Activated CD8-positive, alpha-beta memory T cell treated with anti-CD3 and anti-CD28 coated beads, Interleukin-2, amount 10 ng/mL, durations not matched to agents 7 days and 5 days (primary cell): ENCODE measurements at places on chromosomes 4 and X.

GRCh38 chrX:147693511-147693910 is 218.2 kb upstream of the FMR1 start:
- no peak for DNase-seq

- no peak for DNase-seq
Observed at GRCh38 chr4:1460967-1461868, 55.0 kb upstream of the NKX1-1 start.

- DNase-seq: peak; percentile 61
Observed at GRCh38 chr4:56821381-56822243, at the start of gene SPINK2. TSS of gene SPINK2 (minus strand) at chr4:56821701. CDS start at chr4:56821662, 39 bp downstream.

DNA sequence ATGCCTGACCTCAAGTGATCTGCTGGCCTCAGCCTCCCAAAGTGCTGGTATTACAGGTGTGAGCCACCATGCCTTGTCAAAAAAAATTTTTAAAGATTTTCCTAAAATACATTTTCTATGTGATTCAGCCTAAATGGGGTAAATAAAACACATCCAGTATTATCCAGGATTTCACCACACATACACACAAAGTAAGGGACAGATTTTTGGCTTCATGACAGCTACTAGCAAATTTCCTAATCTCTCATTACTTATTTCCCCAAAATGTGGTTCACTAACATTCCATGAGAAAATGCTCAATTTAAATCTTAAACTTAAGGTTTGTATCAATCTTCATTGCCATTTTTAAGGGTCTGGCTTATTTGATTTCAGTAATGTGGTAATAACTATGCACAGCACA is 348.5 kb upstream of the INTU start:
- DNase-seq: no peak

DNA sequence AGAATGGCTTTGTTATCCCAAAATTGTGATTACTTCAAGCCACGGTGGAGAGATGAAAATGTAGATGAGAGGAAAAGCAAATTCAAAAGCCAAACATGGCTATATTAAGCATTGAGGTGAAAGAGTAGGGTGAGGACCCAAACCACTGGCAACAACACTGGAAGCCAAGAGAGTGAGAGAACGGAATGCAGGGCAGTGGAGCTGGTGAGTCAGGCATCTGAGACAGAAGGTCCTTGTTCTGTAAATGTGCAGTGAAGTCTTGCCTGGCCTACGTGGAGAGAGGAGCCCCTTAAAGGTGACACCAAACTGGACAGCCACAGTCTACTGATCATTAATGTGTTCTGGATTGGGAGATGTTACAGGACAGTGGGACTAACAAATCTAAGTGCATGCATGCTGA is 22.8 kb upstream of the SEC24B start:
- no peak for DNase-seq

GRCh38 chr4:113325876-113326615 is 276.6 kb downstream of the ANK2 start:
- DNase-seq: no peak

DNA sequence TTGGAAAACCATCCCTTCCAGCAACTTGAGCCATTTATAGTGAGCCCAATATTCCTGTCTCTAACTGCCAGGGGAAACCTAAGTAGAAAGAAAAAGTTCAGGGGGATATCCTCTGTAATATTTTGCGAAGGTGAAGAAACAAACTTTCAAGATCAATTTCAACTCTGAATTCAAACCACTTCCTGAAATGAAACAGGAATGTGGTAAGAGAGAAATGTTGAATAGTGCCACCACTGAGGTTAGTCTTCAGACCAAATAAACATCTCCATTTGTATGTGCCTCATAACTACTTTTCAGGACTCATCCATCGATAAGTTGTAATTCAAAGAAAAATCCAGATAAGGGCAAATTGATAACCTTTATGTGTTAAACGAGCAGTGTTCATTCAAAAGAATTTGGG is 128.7 kb downstream of the GABRB1 start:
- DNase-seq: no peak

DNA sequence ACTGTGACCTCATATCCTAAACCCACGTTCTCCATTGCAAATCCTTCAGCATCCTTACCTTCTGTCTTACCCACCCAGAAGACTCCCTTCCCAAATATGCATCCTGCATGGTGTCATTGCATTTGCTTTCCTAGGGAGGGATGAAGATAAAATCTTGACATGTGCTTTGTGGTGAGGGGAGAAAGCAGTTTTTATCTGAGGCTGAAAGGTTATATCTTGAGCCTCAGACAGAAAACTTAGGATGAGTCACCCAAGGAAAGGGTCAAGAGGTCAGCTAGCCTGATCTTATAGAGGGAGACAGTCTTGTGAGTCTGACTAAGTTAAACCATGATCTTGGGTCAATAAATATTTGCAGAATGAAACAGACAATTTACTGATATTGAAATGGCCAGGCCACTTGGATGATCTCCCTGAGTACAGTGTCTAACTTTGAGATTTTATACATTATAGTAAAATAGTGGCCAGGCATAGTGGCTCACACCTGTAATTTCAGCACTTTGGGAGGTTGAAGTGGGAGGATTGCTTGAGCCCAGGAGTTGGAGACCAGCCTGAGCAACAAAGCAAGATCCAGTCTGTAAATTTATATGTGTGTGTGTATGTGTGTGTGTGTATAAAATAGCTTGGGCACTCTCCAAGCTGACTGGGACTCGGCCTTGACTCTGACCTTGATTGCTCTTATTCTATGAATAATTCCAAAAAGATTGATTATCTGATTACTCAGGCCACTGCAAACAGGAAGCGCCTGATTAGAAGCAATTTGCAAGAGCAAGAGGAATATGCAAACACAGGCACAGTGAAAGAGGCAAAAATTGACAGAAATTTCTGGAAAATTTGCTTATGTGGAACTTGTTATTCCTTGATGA is 15.4 kb upstream of the FAM9C start:
- no peak for DNase-seq

- peak; percentile 8 for DNase-seq
Observed at GRCh38 chr4:6480534-6481088, 8.2 kb upstream of the PPP2R2C start.

DNA sequence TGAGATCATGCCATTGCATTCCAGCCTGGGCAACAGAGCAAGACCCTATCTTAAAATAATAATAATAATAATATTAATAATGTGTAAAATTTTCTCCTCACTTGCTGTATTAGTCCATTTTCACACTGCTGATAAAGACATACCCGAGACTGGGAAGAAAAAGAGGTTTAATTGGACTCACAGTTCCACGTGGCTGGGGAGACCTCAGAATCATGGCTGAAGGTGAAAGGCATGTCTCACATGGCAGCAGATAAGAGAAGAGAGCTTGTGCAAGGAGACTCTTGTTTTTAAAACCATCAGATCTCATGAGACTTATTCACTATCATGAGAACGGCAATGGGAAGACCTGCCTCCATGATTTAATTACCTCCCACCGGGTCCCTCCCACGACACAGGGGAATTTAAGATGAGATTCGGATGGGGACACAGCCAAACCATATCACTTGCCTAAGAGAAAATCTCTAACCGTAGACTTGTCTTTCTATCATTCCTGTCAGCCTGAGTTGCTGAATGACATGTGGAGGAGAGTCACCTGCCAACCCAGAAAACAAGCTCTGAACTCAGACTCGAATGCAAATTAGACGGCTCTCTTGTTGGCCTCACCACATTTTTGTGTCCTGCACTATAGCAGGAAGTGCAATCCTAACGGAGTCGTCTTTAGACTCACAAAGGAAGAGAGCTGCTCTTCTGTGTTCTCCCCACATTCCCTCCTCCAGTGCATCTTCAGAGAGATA is 51.9 kb upstream of the DCTD start:
- no peak for DNase-seq

GRCh38 chrX:124348885-124349453 is 2.6 kb downstream of the SH2D1A start:
- DNase-seq: no peak

- no peak for DNase-seq
Observed at GRCh38 chr4:6732441-6733357, 16.7 kb downstream of the BLOC1S4 start.

DNA sequence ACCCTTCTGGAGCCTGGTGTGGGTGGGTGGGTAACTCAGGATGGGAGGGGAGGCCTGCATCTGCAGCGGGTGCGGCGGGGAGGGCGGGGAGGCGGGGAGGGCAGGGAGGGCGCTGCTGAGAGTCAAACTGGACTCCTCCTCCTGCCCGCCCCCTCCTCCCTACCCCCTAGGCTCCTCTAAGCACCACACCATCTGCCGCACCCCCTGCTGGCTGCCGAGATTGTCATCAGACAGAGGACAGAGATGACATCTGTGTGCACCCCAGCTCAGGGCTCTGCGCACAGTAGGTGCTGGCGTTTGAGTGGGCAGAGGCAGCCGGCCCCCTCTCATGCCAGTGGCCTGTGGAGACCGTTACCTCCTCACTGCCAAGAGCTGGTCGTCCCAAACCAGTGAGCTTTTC is 10.6 kb upstream of the HMX1 start:
- DNase-seq: no peak

DNA sequence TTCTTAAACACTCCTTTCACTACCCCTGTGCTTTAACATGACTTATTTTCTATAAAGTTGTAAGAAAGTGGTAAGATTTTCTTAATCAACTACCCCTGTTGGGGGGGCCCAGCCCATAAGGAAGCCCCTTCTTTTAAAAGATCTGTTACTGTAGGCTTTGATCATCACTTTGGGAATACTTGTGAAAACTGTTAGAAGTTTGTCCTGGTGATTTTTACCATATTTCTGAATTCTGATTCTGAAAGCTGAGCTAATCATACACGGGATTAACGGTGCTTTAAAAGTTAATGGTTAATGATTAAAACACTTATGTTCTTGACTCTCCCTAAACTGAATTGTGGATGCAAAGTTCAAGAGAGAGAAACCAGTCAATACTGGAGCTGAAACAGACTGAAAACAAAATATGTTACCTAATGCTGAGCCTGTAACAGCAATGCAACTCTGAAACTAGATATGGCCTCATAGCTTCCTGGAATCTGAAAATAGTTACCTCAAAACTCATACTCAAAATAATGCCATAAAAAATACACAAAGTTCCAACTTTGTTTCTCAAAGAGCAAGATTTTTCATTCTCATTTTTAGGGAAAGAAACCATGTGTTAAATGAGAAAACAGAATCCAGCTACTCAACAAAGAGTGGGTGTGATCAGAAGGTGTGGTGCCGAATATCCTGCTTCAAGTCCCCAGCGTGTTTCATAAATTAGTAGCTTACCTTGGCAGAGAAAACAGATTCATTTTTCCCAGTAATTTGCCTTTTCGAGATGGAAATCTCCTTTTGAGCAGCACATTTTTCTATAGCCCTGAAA is 31.6 kb downstream of the ADH7 start:
- no peak for DNase-seq

- DNase-seq: no peak
Observed at GRCh38 chrX:12702509-12703091, 88.6 kb upstream of the PRPS2 start.

DNA sequence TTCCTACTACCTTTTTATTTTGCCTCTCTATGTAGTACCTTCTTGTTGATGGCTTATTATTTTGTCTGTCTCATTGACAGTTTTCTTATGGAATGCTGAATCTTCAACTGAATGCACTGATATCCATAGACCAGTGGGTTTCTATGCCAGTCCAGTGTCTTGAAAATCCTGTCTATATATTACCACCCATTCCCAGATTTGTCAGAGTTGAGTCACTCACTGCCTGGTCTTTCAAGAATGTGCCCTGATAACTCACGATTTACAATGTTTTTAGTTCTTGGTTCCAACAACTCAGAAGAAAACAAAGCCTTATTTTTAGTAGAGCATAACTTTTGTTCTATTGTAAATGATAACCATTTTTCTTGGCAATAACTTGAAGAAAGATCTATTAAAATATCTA is 606.0 kb upstream of the PITX2 start:
- no peak for DNase-seq

DNA sequence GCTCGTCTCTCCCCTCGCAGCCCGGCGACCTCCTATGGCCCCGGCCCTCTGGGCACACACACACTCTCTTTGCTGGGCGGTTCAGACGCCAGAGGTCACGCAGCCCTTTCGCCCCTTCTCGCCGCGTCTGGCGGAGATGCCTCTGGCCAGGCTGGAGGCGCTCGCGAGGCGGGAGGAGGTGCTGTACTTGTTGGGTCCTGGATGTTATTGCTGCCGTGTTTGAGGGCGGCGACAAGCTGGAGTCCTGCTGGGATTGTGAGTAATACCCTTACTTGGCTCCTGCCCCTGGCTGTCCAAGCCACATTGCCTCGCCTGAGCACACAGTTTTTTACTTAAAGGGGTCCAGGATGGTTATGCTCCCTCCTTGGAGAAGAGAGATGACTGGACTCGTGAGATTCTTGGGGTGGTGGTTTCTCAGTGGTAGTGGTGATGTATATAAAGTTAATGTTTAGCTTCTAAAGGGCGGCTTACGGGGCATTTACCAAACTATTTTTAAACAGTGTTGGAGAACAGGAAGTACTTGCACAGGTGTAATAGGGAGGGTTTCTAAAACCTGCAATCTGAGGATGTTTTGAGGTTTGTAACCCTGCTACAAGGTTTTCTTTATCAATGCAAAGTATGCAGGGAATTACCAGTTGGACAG is 572 bp downstream of the USP53 start:
- peak; percentile 79 for DNase-seq

GRCh38 chr4:143363332-143363731 is 26.7 kb downstream of the GAB1 start:
- DNase-seq: no peak

GRCh38 chr4:55731959-55732358 is 87.6 kb upstream of the EXOC1L start:
- DNase-seq: no peak

DNA sequence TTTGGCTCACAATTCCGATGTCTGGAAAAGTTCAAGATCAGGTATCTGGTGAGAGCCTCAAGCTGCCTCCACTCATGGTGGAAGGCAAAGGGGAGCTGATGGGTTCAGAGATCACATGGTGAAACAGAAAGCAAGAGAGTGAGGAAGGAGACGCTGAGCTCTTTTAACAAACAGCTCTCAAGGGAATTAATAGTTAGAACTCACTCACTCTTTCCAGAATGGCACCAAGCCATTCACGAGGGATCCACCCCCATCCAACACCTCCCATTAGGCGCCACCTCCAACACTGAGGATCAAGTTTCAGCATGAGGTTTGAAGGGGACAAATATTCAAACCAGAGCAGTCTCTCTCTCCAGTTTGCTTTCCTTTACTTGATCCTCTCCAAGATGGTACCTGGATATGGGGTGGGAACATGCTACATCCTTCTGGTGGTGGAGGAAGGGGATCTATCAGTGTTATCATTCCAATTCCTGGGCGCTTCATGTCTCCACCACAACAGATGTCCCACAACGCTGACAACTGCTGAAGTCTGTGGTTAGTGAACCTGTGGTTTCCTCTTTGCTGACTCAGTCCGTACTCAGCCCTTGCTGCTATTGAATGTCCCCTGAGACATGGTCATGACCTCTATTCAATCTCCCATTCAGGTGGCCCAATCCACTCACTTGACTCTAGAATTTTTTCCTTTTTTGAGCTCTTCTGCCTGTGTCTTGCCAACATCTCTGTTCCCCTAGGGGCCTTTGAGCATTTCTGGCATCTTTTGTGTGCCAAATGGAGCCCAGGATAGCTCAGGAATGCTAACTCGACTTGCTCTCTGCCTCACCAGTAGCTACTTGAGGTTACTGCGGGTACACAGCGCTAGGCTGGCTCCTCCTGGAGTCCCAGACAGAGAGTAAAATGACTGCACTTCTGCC is 395.2 kb downstream of the MID1IP1 start:
- peak; percentile 82 for DNase-seq
